Heart left ventricle (tissue), 16 donors: ENCODE measurements at places on chromosomes 7 and 10.

DNA sequence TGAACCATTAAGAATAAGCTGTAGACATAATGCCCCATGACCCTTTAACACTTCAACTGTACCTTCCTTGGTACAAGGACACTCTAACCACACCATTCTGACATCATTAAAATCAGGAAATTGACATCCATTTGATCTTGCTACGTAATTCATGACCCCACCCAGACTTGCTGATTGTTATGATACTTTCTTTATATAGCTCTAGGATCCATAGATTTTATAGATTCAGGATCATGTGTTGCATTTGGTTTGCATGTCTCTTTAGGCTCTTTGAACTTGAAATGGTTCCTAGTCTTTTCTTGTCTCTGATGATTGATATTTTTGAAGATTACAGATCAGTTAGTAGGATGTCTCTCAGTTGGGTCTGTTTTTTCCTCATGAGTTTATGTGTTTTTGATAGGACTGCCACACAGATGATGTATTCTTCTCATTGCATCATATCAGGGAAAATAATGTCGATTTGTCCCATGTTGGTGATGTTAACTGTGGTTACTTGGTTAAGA lies 13.5 kb downstream of the CCM2 start:
- no peaks in the 10 kb centered on the region for H3K36me3 ChIP-seq
- H3K4me1 ChIP-seq: peaks cover 3% of the 10 kb centered on the region
- H3K27ac ChIP-seq: no peak overlapping the region
- DNase-seq: no peak

DNA sequence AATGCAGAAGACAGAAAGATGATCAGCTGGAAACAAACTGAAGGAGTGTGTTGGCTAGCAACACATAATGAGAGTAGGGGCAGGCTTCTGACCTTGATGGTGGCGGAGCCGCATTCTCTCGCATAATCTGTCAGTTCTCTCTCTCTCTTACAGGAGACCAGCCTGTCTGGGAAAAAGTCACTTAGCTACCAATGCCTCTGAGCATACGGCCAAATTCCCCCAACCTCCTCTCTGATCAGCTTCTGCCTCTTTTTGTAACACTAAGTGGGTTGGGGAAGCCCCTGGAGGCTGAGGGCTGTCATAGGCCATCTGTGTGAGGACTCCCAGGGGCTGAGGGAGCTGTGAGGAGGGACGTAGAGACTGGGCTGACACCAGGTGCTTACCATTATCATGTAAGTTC lies 104.6 kb downstream of the HIPK2 start:
- peaks cover 8% of the 10 kb centered on the region for H3K4me1 ChIP-seq
- peak overlapping the region; percentile 24 for H3K27ac ChIP-seq
- no peaks in the 10 kb centered on the region for H3K27me3 ChIP-seq

- no peak overlapping the region for H3K4me3 ChIP-seq
- H3K27ac ChIP-seq: no peak overlapping the region
- no peaks in the 10 kb centered on the region for H3K4me1 ChIP-seq
- no peaks in the 10 kb centered on the region for H3K27me3 ChIP-seq
- peaks cover 82% of the 10 kb centered on the region for H3K36me3 ChIP-seq
These were observed 14.0 kb downstream of the IMPDH1 start for GRCh38 chr7:128395748-128396147.

DNA sequence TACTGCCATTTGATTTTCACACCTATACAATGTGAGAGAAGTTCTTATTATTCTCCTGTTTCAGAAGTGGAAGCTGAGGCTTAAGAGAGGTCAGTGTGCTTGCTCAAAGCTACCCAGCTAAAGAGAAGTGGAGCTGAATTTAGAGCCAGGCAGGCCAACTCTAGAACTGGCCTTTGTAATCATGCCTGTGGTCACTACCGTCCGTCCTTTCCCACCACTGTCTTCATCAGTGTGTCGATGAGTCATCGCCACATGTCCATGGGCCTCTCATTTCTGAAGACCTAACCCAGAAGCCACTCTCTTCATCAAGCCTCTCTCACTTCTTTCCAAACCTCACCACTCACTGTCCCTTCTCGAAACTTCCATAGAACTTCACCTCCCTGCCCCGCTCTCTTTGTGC lies 237.8 kb downstream of the KIAA1217 start:
- H3K4me3 ChIP-seq: no peak overlapping the region
- H3K4me1 ChIP-seq: peaks cover 25% of the 10 kb centered on the region
- no peak overlapping the region for H3K27ac ChIP-seq
- no peak for DNase-seq

DNA sequence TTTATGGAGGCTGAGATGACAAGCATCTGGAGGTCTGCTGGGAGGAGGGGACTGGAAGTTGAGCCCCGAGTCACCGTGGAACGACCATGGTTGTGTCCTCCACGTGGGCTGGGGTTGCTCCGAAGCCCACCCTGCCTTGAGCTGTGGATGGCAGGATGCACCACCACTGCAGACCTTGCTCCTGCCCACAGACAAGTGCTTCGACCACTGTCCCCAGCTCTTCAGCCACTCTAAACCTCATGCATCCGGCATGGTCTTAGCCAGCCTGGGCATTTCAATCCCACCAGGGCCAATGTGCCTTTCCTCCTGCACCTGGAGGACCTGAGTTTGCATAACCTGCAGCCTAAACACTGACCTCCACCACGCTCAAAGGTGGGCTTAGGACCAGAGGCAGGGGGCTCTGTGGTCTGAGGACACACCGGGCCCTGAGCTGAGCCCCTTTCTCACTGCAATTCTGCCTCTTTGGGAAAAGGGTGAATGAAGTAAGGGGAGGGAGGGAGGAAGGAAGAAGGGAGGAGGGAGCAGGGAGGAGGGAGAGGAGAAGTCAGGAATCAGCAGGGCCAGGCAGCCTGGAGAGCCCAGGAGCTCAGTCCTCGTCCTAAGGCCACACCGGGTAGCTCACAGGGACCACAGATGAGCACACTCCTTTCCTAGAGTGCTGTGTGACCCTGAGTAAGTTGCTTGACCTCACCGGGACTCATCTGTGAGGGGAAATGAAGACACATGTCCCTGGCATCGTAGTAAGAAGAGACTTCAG lies 44.8 kb upstream of the DNAAF5 start:
- H3K36me3 ChIP-seq: peaks cover 16% of the 10 kb centered on the region
- no peak overlapping the region for H3K4me3 ChIP-seq
- H3K27me3 ChIP-seq: no peaks in the 10 kb centered on the region
- DNase-seq: no peak

DNA sequence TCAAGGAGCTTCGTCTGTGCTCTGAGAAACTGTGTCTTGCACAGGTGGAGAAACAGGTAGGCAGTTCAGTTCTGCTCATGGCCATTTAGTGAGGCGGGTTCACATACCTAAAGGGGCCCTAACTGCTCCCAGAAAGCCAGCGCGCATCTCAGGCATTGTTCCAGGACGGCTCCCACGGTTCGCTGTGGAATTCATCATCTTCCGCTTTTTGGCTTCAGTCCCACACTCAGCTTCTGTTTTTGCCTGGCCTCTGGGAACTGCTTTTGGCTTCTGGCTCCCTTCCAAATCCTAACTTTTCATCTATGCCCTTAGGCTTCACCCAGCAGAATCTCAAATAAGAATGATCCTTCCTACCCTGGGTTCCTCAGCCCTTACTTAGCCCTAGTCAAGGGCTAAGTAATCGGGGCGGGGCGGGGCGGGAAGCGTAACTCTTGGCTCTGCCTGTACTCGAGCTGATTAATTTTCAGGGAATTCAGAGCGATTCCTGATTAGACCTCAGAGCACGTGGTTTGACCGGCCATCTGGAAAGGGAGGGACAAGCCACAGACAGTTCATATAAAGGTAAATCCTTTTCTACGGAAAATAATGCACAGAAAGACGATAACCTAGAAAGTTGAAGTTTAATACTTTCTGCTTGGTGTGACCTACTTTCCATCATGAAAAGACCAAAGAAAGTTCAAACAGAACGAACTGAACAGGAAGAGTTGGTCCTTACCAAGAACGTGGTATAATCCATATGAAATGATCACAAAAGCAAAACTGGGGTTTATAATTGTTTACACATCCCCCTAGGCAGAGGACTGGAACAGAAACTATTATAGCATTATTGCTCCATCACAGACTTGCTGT lies 105.7 kb downstream of the ST8SIA6 start:
- H3K27ac ChIP-seq: no peak overlapping the region
- peak; percentile 71 for DNase-seq
- no peaks in the 10 kb centered on the region for H3K36me3 ChIP-seq
- H3K27me3 ChIP-seq: no peaks in the 10 kb centered on the region

- H3K4me1 ChIP-seq: peaks cover 73% of the 10 kb centered on the region
- H3K4me3 ChIP-seq: peak overlapping the region; percentile 57
- no peak for DNase-seq
- peak overlapping the region; percentile 83 for H3K27ac ChIP-seq
- no peaks in the 10 kb centered on the region for H3K36me3 ChIP-seq
These were observed 1.8 kb downstream of the PALD1 start for GRCh38 chr10:70480239-70480861.

DNA sequence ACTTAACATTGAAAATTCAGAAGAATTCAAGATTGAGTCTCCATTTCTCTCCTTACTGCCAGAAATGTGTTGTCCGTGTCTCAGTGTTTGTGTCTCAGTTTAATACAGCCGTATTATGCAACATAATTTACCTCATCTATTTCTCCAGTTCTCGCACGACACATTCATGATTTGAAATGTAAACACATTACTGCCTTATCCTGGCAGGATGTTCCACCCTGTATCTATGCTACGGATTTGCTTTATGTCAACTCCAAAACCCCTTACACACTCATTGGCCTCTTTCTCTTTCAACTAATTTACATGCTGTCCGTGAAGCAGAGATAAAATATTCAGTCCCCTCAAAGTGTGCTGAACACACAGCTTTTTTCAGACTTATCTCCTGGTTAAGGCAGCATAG lies 653.7 kb upstream of the SEMA3D start:
- DNase-seq: no peak
- H3K27me3 ChIP-seq: no peaks in the 10 kb centered on the region
- no peaks in the 10 kb centered on the region for H3K36me3 ChIP-seq
- H3K4me3 ChIP-seq: no peak overlapping the region
